ENCODE measurements at places on chromosomes 11 and 22.

DNA sequence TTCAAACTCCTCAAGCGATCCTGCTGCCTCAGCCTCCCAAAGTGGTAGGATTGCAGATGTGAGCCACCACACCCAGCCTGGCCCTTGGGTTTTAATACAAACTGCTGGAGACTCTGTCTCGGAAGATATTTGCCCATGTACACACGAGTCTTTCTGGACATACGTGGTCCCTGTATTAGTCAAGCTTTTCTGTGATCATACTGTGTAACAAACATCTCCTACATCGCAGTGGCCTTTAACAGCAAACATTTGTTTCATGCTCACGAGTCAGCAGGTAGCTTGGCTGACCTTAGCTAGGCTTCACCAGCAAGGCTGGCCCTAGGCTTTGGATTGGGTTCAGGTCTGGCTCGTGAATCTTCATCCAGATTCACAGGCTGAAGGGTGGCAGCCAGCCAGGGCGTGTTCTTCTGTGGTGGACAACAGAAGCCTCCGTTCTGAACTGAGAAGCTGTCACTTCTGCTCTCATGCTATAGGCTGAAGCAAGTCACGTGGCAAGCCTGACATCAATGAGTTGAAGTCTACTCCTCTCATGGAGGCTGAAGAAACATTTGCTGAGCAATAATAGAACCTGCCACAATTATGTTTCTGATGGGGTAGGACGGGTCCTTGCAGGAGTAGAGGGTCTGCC is 8.8 kb downstream of the KIAA1671 start:
- no peak for DNase-seq

DNA sequence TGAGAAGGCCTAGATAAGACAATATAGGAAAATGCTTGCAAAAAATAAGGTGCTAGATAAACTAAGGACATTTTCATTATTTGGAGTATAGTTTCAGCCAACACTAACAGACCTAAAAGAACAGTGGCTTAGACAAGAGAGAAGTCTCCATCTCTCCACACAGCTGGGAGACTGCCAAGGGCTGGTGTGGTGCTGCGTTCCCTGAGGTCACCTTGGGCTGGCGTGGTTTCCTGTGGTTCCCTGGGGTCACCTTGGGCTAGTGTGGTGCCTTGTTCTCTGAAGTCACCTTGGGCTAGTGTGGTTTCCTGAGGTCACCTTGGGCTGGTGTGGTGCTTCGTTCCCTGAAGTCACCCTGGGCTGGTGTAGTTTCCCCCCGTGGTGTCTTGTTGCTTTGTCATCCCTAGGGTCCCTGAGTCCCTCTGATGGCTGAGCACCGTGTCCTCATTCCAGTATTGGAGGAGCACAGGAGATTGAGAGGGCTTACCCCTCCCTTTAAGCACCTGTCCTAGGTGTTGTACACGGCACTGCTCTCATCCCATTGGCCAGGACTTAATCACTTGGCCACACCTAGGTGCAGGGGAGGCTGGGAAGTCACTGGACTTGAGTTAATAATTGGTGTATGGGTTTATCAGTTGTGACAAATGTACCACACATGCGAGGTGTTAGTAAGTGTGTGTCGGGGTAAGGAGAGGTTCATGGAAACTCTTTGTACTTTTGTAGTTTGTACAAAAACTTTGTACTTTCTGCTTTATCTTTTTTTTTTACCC is 14.9 kb downstream of the SAMM50 start:
- no peak for DNase-seq

DNA sequence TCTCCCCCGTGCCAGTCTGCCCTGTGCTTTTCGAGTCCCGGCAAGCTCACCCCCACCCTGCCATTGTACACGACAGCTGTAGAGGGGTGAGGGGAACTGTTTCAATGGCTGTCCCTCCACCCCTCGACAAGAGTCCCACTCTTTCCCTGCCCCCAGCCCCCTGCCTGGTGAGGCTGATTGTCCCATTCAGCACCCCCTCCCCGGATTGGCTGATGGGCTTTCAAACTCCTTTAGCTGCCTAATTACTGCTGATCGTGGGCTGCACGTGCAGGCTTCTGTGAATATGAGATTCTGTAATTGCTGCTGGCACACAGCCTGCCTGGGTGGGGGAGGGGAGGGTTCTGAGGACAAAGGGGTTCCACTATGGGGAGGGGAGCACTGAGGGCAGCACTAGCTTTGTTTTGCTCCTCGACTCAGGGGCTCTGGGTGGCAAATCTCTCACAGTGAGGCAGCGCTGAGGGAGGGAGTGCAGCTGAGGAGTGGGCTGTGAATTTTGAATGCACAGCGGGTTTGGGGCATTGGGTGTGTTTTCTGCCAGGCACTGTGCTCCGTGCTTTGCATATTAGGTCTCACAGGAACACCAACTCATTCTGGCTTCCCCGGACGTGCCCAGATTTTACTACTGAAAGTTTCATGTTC is 42.6 kb upstream of the ACCSL start:
- DNase-seq = no peak

GRCh38 chr22:32542677-32543357 is 68.2 kb downstream of the FBXO7 start:
- no peak for DNase-seq

DNA sequence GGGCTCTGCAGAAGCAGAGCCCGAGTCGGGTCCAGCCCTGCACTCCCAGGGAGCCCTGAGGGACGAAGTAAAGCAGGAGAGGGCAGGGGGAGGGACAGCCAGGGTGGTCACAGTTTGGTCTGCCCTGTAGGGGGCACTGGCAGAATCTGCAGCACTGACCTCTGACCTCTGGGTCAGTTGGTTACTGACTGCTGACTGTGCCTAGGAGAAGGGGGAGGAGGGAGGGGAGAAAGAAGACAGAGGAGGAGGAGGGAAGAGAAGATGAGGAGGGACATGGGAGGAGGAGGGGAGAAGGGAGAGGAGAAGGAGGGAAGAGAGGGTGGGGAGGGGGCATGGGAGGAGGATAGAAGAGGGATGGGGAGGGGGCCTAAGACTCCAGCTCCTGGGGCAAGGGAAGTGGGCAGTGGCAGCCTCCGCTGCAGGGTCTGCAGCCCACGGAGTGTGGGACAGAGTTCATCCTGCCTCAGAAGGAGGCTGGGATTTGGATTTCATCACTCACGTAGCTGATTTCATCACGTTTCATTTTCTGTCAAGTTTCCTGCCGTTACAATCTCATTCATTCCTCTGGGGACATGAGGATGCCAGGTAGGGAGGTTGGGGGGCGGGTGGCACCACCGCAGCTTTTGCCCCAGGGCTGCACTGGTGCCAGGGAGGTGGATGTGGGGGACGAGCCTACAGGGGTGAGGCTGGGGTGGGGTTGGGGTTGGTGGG is 55.2 kb downstream of the FLRT1 start:
- DNase-seq = peak; percentile 89

DNA sequence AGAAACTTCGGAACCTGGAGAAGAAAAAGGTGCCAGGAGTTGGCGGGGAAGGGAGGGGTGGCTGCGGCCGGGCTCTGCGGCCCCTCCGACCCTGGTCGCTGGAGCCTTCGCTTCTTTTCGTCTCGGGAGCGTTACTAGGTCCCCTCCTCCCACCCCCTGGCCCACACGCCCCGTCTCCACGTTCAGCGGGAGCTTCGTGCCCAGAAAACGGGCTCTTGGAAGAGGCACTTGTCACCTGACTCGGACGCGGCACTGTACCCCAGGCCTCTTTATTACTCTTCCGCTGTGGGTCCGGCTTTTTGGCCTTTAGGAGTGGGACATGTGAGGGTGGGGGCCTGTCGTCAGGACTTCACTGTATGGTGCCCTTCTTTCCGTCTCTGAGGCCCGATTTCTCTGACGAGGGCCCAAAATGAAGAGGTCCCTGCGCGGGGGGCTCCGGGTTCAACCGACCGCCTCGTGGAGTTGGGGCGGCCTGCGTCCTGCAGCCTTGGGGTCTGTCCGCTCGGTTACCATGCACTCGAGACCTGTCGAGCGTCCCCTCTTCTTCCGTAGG is 1.2 kb downstream of the CAPRIN1 start:
- no peak for DNase-seq

DNA sequence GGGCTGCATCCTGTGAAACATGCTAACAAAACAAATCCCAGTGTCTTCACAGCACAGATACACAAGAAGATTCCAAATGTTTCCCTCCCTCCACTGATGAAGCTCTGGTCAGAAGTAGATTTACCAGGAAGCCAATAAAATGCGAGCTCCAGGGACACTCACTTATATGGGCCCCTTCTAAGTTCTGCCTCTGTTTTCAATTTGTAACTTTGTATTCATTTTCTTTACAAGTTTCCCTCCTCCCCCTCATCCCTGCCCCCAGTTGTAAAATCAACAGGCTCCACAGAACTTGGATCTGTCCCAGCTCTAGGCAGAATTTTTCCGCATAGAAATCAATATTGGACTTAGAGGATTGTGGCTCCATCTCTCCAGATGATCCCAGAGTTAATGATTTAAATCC is 48.1 kb upstream of the ME3 start:
- no peak for DNase-seq

- DNase-seq = no peak
Measured at GRCh38 chr11:134342572-134343340, 11.0 kb downstream of the GLB1L2 start.

DNA sequence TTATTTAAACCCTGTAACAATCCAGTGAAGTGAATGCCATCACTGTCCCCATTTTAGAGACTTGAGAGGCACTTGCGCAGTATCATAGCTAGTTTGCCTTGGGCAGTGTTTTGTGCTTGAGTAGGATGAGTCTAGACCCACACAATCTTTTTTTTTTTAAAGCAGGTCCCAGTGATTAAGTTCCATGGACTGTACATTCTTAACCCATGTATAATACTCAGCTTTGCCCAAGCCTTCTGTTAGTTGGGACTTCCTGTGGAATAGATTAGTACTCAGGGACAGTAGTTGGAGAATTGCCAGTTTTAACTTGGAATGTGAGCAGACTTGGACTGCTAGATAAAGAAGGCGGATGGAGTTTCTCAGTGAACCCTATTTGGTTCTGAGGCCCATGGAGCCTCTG is 108.6 kb upstream of the RASSF10 start:
- peak; percentile 71 for DNase-seq

- DNase-seq = no peak
Measured at GRCh38 chr22:37547251-37547741, 13.0 kb upstream of the CDC42EP1 start.

- DNase-seq = no peak
Measured at GRCh38 chr11:68988491-68988890, 7.7 kb upstream of the MRGPRD start.

DNA sequence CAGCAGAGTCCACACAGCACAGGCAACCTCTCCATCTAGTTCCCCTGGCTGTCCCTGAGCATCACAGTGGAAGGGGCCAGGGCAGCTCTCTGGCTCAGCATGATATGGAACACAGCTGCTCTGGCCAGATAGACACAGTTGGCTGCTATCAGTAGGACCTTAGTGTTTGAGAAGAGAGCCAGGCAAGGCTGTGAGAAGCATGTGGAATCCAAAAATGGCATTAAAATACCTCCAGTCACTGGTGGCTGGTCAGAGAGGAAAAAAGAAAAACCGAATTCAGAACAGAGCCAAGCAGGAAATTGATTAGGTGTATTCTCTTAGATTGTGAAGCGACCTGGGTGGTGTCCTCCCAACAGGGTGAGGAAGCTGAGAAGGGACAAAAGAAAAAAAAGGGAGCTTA is 27.9 kb downstream of the SERPINH1 start:
- no peak for DNase-seq

DNA sequence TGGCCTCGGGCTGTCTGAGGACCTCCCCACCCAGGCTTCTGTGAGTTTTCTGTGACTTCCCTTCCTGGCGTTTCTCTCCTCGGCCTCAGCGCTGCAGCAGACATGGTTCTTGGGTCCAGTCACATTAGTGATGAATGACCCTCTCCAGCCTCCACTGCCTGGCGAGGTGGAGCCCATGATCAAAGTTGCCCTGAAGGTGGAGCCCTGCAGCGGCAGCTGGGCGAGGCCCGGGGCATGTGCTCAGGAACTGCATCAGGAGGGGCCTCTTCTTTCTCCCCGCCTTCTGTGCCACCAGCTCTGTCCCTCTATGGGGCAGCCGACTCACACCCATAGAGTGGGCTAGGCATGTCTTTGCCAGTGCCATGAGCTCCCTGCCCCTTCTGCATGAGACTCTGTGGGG is 1079.7 kb downstream of the TBC1D22A start:
- DNase-seq = no peak

- no peak for DNase-seq
Measured at GRCh38 chr22:32331918-32332725, 25.5 kb upstream of the RFPL3 start.

GRCh38 chr22:40426594-40427333 is 56.4 kb downstream of the SGSM3 start:
- DNase-seq = no peak

DNA sequence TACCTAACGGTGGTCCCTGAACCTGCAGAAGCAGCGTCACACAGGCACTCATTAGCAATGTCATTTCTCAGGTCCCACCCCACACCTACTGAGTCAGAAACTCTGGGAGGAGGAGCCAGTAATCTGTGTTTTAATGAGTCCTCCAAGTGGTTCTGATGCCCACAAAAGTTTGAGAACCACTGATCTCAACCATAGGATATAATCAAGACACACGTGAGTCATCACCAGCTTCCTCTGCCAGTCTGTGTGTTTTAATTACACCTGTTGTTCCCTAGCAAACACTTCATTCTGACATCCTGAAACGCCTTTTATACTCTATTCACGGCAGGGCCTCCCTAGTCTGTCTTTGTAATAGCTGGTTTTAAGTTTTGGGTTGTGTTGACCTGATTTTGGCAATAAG is 5.8 kb downstream of the TECTA start:
- DNase-seq = no peak

DNA sequence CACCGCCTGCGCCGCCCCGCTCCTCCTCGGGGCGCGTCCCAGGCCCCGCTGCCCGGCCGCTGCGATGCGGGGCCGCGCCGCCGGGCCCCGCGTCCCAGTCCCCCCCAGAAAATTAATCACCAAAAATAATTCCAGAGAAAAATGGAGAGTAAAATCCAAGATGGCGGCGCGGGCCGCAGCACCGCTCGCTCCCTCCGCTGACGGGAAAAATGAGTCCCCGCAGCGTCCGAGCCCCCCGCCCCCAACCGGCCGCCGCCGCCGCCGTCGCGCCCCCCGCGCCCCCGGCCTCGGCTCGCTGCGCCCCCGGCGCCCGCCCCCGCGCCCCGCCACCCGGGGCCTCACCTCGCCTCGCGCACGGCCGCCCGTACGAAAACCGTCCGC is at the start of gene KMT5B:
Gene KMT5B (minus strand): TSS at position 162 of the 381 bp plus-strand sequence. CDS start 23,220 bp downstream, outside the sequence.
- DNase-seq = no peak

GRCh38 chr22:49720279-49720959 is 107.3 kb downstream of the BRD1 start:
- DNase-seq = no peak

DNA sequence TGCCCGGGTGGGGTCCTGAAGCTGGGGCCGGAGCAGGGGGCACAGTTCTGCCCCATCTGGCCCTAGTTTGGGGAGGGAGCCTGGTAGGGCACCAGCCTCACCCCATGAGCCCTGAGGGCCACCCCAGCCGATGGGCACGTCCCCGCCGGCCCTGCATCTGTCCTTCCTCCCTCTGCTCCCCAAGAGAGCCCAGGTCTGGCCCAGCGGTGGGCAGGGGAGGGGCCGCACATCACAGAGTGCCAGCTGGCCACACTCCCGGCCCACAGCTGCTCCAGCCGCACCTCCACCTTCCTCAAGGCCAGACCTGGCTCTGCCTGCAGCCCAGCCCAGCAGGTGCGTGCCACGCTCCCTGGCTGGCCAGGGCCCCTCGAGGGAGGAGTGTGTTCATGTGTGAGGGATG is 21.6 kb downstream of the BRSK2 start:
- DNase-seq = no peak

Data from H4 (cell line).